Inflammatory macrophage treated with lipopolysaccharide for 4 hours (primary cell): ENCODE measurements at places on chromosomes 4 and X.

DNA sequence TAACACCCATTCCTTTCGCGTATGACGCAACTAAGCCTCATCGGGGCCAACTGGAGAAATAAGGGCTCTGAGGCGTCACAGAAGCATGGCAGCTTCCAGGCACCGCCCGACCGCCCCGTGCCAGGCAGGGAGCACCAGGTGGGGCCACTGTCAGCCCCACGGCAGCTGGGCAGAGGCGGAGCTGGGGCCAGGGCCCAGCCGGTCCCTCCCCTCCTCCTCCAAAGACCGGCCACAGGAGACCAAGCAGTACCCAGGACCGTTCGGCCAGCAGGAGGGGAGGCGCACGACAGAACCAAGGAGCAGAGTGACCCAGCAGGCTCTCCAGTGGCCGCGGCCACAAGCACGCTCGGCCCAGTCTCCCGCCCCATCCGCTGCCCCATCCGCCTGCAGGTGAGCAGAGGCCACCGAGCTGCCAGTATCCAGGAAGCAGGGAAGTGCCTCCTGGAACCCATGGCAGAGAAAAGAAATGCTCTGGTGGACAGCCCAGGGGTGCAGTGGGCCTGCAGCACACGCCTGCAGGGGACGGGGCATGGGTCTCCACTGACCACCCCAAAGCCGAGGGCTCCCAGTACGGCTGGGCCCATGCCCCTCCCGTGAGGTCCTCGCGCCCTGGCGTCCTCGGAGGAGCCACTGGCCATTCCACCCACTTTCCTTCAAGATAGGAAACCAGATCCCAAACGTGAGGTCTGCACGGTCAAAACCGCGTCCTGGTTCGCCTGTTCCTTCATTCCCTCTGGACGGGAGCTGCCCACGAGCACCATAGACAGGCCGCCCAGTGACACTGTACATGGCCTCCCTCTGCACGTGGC is 9.6 kb downstream of the CTBP1 start:
- DNase-seq = no peak

DNA sequence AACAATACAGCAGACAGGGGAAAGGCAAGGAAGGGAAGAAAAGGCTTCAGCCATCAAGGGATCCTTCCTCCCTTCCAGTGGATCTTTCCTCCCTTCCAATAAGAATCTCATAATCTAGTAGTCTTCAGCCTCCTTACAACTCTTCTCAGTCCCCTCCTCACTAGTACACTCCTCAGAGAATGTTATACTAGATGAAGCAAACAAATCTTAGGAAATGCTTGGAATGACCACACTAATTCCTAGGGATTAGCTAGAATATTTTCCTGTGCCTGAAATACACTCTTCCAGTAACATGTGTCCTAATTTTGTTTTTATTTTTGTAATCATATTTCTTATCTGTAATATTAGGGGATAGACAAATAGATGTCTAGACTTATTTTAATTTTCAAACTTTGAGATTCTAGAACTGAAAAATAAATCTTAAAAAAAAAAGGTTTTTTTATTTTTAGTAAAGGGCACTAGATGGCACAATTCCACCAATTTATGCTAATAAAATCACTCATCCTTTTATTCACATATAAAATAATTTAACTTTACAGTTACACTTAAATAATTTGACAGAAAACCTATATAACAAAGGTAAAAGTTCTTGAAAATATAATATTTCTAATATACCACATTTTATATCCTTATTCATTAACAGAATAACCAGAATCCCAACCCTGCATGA is 7.0 kb upstream of the STPG2 start:
- DNase-seq = peak; percentile 15

GRCh38 chr4:184514121-184514988 is 40.0 kb upstream of the IRF2 start:
- DNase-seq = peak; percentile 97

GRCh38 chr4:42310358-42310757 is 86.9 kb upstream of the SHISA3 start:
- no peak for DNase-seq

DNA sequence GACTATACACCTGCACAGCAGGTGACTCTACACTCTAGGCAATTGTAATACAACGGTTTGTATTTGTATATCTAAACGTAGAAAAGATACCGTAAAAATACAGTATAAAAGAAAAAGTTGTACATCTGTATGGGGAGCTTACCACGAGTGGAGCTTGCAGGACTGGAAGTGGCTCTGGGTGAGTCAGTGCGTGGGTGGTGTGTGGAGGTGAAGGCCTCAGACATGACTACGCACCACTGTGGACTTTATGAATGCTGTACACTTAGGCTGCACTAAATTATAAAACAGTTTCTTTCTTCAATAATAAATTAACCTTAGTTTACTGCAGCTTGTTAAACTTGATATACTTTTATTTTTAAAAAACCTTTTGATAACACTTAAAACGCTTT is 85.0 kb upstream of the FAT1 start:
- DNase-seq = peak; percentile 3

DNA sequence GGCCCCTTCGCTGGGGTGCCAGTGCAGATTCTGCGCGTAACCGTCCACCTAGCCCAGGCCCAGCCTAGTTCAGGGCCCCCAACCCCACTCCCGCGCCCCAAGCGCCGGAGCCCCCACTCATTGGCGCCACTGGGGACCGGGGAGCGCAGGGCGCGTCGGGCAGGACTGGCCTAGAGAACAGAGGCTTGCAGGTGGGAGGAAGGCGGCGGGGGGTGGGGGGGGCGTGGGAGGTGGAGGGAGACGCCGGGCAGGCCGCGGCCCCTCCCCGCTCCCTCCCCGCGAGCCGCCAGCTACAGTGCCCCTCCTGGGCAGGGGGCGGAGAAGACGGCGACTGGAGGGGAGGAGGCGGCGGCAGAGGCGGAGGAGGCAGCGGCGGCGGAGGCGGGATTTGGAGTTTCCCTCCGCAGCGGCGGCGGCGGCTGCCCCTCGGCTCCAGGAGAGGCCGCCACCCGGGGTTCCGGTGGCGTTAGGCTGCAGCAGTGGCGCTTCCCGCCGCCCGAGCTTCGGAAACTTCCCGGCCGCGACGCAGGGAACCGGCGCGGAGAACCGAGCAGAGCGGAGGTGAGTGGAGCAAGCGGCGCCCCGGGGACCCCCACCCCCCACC is 4.8 kb upstream of the DUSP9 start:
- DNase-seq = no peak

- DNase-seq = no peak
Observed at GRCh38 chr4:17112292-17112659, 213.8 kb upstream of the LDB2 start.

DNA sequence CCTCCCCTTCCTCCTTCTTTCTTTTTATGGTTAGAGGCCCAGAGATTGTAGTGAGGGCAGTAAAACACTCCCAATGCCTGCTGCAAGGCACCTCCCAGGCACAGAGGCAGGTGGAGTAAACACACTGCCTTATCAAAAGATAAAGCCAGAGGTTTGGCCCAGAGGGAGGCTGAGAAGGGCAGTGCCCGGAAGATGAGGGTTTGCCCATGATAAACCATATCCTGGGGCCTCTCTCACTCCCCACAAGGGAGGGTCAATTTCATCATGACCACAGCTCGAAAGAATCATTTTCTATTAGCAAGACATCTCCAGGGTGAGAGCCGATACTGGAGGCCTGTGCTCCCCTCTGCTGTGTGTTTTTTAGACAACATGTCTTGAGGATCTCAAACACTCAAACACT is 98.5 kb upstream of the FAM9C start:
- DNase-seq = no peak

- DNase-seq = no peak
Observed at GRCh38 chrX:53950130-53950733, 94.0 kb downstream of the PHF8 start.

GRCh38 chr4:113684534-113685091 is 76.9 kb downstream of the CAMK2D start:
- DNase-seq = no peak

- DNase-seq = no peak
Observed at GRCh38 chr4:98891478-98892337, 37.2 kb downstream of the EIF4E start.

GRCh38 chr4:33302321-33302720 is 2582.2 kb downstream of the PCDH7 start:
- no peak for DNase-seq

DNA sequence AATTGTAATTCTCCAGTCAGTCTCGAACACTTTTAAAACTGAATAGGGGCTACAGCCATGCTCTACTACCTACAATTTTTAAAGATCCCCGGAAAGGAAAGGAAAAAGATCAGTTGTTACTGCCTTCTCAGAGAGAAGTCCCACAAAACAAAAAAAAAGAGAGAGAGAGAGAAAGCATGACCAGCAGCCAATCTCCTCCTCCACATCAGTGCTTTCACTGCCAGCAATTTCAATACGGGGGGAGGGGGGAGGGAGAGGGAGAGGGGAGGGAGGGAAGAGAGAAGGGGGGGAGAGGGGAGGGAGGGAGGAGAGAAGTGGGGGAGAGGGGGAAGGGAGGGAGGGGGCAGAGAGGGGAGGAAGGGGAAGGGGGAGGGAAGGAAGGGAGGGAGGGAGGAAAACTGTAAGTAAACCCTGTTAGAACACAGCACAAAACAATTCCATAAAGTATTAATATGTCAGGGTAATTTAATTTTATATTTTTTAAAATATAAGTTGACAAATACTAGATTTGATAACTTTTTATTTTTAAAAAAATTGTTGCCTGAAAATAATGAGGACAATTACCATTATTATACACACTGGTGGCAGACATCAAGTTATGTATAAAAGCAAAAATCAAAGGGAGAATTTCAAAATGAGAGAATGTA is 108.0 kb downstream of the LRBA start:
- DNase-seq = no peak

DNA sequence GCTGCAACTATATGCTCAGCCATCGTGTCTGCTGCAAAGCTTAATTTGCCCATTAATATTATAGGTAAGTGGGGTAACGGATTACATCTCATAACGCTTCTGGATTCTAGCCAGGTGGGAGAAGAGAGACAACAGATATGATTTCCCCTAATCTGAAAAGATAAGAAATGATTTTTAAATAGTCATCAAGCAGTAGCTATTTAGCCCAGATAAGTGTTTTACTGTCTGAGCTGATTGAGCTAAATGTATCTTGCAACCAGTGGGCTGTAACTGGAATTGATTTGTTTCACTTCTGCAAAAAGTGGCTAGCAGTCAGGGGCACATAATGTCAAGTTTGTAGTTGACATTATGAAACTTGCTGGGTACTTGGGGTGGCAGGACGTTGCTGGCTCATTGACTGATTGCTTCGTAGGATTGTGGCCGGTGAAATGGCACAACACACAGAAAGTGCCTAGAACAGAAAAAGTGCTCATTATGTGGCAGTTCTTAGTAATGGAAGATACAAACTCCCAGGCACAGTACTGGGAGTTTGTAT is 18.5 kb downstream of the LAP3 start:
- DNase-seq = peak; percentile 87

GRCh38 chrX:71912156-71912555 is 1.5 kb downstream of the NHSL2 start:
- DNase-seq = no peak

DNA sequence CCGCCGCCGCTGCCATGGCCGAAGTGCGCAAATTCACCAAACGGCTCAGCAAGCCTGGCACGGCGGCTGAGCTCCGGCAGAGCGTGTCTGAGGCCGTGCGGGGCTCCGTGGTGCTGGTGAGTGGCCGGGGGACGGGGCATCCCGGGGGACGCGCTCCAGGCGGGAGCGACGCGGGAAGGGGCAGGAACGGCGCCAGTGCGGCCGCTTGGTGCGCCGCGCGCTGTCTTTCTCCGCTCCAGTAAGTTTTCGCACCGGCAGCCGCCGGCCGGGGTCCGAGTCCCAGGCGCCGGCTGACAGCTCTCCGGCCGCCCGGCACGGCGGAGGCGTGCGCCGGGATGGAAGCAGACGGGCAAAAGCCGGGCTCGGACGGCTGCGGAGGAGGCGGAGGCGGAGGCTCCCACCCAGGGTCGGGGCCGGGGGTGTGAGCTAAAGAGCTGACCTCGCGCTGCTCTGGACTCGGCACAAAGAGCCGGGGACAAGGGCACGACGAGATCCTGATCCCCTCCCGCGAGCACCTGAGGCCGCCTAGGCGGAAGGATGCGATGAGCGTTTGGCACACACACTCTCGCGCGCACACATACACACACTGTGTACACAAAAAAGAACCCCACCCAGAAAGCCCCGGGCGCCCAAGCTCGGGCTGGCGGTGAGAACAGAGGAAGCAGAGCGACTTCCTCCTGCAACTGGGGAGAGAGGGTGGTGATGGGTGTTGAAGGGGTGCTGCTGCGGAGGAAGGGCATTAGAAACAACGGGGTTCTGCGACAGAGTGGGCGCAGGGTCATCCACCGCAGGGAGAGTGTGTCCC is 545 bp downstream of the DOCK11 start:
- peak; percentile 43 for DNase-seq

GRCh38 chrX:18255059-18255458 is 34.4 kb upstream of the BEND2 start:
- DNase-seq = no peak

GRCh38 chr4:17310269-17310652 is 201.6 kb downstream of the QDPR start:
- no peak for DNase-seq

- DNase-seq = no peak
Observed at GRCh38 chr4:37934096-37934495, 26.1 kb upstream of the PTTG2 start.

DNA sequence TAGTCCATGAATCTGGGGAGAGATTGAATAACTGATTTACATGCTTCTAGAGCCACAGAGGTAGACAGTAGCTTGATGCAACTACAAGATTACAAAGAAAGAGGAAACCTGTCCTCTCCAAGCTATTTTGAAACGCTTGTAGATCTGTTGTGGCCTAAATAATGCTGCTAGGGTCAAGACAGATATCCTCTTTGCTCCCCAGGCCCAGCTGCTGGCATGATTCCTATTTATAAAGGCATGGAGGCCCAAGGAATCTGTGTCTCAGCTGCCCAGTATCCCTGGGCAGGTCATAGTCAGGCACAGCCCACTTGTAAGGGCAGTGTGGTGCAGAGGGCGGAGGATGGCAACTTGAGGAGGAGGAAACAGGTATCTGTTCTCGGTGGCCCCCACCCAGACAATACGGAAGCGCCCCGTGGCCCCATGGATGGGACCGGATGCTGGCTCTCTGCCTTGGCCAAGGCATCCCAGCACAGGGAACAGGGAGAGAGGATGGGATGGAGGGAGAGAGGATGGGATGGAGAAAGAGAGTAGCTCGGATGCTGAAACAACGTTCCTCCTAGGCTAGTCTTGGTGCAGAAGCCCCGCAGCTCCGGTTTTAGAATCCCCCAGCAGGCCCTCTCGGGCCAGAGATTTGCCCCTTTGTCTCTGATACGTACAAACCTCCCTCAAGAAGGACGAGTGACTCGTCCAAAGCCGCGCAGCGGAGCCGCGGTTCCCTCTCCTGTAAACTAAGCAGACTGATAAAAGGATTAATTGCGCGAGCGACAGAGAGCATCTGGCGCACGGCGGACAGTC is 767 bp upstream of the SMIM20 start:
- DNase-seq = no peak

DNA sequence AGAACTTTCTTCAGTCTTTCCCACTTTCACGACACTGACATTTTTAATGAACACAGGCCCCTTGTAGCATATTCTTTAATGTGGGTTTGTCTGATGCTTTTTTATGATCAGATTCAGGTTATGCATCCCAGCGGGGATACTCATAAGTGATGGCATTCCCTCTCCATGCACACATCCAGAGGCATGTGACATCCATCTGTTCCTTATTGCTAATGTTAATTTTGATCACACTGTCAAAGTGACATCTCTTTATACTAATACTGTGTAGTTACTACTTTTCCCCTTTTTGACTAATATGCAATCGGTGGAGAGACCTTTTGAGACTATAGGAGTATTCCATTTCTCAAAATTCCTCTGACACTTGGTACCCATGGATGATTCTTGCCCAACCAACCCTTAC is 43.8 kb upstream of the HS3ST1 start:
- DNase-seq = no peak

GRCh38 chr4:125551466-125551865 is 236.7 kb downstream of the FAT4 start:
- no peak for DNase-seq
